ENCODE measurements at places on chromosomes 3 and 15.

GRCh38 chr3:194221336-194221735 is 85.4 kb downstream of the HES1 start:
- DNase-seq = no peak

GRCh38 chr3:8757551-8758518 is 11.6 kb downstream of the OXTR start:
- DNase-seq = no peak

DNA sequence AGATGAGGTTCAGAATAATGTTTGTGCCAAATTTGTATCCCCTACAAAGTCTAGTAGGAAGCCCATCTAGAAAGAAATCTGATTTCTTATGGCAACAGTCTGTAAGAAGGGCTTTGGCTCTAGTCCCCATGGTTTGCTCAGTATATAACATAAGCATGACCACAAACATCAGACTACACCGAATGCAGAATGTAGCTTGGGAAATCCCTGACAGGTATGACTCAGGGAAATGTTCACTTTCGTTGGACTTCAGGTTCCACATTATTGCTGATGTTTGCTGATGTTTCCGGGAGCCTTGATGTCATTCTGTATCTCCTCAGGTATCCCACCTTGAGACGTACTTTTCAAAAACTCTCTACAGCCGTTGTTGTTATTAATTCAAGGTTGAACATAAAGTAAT is 304.4 kb upstream of the TGFBR2 start:
- DNase-seq = no peak

DNA sequence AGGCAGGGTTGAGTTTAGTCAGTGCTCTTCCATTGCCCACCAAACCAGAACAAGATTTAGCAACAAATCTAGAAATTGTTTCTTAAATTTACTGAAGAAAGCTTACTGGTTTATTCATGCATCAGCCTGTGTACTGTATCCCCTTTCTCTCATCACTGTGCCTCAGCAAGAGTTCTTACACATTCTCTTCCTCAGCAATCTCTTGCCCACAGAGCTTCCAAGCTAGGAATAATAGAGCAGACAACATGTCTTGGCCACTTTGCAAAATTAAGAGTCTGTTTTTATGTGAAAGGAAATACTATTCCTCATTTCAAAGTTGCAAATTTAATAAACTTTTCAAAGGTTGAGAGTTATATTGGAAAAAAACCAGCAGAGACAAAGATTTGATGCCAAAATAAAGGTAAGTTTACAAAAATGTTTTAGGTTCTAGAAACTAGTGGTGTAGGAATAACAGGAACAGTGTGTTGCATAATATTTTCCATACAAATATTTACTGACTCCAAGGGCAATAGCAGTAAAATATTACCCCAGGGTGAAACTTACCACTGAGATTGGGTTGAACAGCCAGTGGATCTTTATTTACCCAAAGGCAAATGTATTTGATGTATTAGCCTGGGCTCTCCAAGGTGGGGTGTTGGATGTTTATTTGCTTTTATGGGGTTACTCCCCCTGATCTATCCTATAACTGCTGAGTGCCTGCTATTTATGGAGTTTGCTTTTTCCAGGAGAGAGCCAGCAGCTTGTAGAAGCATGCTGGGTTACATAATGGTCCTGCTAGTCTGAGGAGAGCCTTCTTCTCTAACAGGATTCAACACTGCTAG is 276.7 kb downstream of the ADAMTSL3 start:
- DNase-seq = no peak

- no peak for DNase-seq
Measured at GRCh38 chr3:38125305-38126120, 11.4 kb downstream of the ACAA1 start.

DNA sequence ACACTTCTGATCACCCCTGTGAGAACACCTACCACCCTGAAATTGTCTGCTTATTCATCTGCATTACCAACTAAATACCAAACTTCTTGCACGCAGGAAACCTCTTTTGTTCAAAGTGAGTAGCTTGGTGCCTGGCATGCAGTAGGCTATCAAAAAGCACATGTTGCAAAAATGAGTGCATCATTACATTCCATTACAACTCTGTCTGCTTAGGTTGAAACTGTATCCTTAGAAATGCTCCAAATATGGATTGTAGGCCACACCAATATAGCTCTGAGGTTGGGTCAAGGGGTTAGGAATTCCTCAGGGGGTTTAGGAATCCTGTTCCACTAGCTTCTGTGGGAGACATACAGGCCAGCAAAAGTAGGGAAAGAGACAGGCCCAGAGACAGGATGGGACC is 107.2 kb downstream of the THRB start:
- no peak for DNase-seq

GRCh38 chr15:64690578-64691296 is 84.7 kb downstream of the RBPMS2 start:
- DNase-seq = no peak

- no peak for DNase-seq
Measured at GRCh38 chr3:10570196-10570946, 65.0 kb upstream of the ATP2B2 start.

DNA sequence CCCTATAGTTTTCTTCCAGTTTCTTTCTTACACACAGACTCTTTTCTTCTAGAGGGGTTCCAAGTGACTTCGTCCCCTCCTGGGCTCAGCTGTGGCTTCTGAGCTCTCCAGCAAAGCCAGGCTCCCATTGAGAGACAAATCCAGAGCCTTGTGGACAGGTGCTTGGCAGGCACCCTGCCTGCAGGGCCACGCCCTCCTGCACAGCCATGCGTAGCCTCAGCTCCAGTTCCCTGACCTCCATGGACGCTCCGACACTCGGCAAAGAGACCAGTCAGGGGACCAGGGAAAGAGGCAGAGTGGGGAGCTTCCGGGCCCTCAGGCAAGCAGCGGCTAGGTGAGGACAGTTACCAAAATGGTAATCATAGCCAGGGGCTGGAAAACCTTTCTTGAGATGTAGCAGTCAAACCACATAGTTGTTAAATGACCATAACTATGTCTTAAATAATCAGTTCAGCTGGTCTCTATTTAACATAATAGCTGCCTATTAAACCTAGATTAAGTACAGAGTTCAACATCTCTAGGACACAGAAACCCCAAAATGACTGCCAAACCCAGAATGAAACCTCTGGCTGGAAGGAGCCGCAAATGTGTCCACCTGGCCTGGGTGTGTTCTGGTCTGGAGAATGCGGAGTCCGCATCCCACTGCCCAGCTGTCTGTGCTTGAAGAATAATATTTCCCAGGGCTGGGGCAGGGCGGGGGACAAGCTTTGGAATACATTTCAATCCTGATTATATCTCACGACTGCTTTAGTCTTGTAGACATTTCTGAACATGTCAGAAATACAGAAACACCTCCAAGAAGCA is 69.3 kb upstream of the RGMA start:
- no peak for DNase-seq

- no peak for DNase-seq
Measured at GRCh38 chr3:128495435-128495970, 2.5 kb upstream of the GATA2 start.

DNA sequence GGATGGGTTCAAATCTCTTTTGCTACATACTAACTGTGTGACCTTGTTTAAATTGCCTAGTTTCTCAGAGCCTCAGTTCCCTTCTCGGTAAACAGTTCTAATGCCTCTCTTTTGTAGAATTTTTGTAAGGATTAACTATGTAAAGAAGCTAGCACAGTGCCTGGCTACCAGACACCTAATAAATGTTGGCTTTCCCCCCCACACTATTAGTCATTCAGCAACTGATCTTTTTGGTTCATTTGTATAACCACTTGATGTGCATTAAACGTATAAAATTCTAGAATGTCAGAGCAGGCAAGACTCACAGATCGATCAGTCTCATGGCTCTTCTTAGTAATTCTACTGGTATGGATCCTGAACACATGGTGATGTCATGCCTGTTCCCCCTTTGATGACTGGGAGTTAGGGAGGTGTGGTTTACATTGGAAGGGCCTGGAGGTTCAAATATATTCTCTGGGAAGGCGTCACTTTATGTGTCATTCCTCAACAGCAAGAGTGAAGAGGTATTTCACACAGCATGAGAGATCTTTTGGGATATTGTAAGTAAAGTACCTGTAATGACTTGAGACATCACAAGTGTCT is 6.5 kb downstream of the TAGLN3 start:
- no peak for DNase-seq

DNA sequence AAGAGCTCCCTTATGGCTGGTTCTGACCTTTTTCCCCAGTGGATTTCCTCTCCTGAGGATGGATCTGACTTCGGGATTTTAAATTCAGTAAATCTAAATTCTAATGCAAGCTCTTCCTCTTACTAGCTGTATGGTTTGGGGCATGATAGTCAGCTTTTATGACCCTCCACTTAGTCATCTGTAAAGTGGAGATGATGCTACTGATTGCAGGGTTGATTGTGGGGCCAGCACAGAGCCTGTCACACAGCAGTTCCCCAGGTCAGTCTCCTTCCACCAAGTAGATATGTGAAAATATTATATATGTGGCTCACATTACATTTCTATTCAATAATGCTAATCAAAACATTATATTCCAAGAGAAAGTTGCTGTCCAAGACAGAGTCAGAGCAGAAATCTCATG is 141.3 kb upstream of the UBE2E1 start:
- no peak for DNase-seq

- DNase-seq = no peak
Measured at GRCh38 chr15:76663529-76663928, 241.6 kb downstream of the SCAPER start.

- DNase-seq = no peak
Measured at GRCh38 chr15:78104566-78105475, 12.5 kb downstream of the SH2D7 start.

- DNase-seq = no peak
Measured at GRCh38 chr3:157844800-157845565, 261.2 kb downstream of the SHOX2 start.

DNA sequence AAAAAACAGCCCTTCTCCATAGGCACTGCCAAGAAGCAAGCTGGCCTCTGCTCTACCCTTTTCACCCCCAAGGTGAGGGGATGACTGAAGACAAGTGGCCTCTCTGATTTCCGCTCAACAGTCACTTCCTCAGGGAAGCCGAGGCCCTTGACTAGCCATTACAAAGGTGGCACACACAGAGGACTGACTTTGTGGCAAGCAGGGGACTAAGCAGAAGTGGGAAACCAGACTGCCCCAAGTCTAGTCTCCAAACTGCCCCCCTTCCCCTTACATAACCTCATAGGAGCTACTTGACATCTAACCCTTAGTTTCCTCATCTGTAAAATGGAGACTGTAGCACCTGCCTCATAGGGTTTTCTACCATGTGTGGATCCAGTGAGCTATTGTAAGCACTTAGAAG is 118.9 kb downstream of the FOXP1 start:
- no peak for DNase-seq

- DNase-seq = no peak
Measured at GRCh38 chr3:160921020-160921635, 165.1 kb downstream of the PPM1L start.

DNA sequence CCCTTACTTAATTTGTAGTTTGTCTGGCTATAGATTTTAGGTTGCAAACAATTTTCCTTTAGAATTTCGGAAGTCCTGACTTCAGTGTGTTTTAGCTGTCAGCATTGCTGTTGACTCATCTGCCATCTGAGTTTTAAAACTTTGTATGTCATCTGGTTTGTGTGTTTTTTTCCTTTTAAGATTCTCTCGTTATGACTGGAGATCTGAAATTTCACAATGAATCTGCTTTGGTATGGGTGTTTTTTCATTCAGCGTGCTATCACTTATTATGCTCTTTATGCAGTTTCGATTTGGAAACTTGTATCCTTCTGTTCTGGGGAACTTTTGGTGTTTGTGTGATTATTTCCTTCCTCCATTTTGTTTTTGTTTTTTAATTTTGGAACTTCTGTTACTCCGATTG is 53.7 kb upstream of the ZNF280D start:
- DNase-seq = no peak

GRCh38 chr15:100740138-100740537 is 137.7 kb downstream of the ASB7 start:
- no peak for DNase-seq

GRCh38 chr3:21877214-21877754 is 126.3 kb upstream of the ZNF385D start:
- DNase-seq = no peak

DNA sequence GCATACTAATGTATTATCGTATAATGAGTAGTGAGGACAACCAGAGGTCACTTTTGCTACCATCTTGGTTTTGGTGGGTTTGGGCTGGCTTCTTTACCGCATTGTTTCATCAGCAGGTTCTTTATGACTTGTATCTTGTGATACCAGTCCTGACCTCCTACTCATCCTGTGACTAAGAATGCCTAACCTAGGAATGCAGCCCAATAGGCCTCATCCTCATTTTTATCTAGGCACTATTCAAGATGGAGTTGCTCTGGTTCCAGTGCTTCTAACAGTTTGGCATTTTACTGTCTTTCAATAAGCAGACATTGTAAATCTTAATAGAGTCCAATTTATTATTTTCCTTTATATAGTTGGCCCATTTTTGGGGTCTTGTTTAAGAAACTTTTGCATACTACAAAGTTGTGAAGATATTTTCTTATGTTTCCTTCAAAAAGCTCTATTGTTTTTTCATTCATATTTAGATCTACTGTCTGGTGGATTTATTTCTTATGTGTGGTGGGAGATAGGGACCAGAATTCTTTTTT is 60.8 kb upstream of the RNU6-1 start:
- no peak for DNase-seq

DNA sequence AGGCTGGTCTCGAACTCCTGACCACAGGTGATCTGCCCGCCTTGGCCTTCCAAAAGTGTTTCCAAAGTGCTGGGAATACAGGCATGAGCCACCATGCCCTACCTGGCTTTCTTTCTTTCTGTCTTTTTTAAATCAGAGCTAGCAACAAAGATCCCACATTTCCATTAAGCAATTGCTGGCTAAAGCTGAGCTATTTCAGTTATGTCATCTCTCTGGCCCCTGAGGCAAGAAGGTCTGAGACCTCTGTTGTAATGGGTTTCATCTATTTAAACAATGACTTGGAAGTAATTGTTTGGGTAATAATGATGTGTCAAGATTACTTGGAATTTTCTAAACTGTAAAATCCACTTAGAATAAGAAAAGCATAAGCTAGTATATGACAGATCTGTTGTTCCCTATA is 30.2 kb upstream of the CRBN start:
- DNase-seq = no peak

DNA sequence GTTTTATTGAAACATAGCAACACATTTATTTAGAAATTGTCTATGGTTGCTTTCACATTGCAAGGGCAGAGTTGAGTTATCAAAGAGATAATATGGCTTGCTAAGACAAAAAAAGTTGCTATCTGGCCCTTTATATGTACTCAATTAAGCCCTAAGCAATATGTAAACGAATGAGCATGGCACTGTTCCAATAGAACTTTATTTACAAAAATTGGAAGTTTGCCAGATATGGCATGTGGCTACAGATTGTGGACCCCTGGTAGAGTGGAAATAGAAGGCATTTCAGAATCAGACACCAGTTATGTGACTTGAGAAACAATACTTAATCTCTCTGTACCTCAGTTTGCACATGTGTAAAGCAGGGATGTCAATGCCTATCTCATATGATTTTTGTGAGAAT is 515.6 kb upstream of the SGO1 start:
- no peak for DNase-seq

DNA sequence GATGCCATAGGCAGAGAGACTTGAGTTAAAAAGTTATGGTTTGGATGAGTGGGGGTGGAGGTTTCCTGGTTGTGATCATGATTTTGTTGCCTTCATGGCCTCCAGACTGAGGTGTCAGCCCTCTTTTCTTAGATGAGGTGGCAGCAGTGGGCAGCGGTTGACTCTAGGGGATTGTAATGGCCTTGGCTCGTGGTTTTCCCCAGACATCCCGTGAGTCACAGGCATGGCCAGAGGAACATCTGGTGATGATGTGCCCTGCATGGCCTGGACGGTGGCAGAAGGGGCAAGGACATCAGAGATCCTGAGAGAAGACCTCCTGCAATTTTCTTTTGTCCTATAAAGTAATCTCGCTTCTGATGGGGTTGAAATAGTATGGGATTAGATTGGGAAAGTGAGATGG is 12.4 kb downstream of the RETNLB start:
- no peak for DNase-seq
